ENCODE measurements at places on chromosomes 3 and 15. TPM values are rescaled to one million over a fixed set of nuclear protein-coding genes. Genes with fewer than 3 reads are reported as not detected.

GRCh38 chr15:41207687-41208448 is 22.7 kb downstream of the EXD1 start:
- DNase-seq = no peak

DNA sequence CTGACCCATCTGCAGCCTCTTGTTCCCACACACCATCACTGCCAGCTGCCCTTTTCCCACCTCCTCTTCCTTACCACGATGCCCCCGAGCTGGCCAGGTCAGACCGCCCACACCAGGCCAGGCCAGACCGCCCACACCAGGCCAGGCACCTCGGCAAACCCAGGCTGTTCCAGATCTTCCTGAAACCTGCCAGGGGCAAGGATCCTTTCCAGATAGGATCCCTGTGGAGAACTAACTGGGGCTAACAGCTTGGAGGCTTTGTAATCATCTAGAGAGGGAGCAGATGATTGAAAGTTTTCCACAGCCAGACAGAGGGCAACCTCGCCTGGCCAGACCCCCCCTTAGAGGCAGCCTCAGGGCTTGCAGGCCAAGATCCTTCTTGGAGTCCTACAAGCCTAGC is 287.3 kb upstream of the TLE3 start:
- DNase-seq = no peak

GRCh38 chr15:59558851-59559250 is 52.7 kb upstream of the GCNT3 start:
- DNase-seq = no peak

PYGO1 gene
- polyA plus RNA-seq = 14.8 TPM

- no peak for DNase-seq
Measured at GRCh38 chr3:120435621-120436020, 15.2 kb downstream of the FSTL1 start.

DNA sequence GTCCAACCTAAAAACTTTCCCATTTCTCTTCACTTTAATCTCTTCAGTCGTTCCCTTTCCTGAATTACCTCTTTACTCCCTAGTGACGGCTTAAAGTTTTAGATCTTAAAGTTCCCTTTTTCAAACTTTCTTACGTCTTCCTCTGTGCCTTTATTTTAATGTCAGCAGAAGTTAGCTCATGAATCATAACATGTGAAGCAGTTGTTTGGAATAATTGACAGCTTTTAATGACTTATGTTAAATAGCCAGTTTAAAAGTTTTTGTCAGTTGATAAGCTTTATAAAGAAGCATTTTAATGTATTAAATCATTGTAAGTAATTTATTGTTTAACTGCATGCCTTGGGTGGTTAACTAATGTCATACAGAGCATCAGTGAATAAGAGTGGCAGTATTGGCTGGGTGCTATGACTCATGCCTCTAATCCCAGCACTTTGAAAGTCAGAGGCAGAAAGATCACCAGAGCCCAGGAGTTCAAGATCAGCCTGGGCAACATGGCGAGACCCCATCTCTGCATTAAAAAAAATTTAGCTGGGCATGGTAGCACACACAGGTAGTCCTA is 33.9 kb downstream of the PIK3CA start:
- DNase-seq = no peak

- DNase-seq = no peak
Measured at GRCh38 chr3:145739926-145740325, 421.1 kb downstream of the PLOD2 start.

- DNase-seq = no peak
Measured at GRCh38 chr15:52180851-52181450, 10.2 kb downstream of the GNB5 start.

DNA sequence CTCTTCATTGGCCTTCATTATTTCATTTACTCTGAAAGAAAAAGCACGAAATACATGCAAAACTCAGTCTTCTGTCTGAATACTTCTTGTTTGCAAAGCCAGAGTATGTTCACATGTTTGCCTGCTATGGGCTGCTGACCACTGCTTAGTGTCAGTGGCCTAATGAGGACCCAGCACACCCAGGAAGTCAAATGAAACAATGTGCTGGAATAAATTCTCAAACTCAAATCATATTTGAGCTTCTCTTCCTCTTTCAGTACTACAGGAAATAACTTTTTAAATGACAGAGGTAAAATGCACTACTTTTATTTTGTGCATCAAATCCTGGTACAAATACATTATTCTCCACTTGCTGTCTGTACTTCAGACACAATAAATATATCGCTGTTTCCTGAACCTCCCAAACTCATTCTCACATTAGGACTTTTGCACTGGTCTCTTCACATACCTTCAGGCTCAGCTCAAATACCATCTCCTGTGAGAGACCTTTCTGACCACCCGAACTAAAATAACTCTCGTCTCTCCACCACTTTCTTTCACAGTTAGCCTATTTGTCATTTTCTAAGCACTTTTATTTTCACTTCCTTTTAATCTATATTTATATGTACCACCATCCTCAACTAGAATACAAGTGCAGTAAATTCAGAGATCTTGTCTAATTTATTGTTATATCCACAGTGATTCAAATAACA is 176.8 kb downstream of the TUSC7 start:
- no peak for DNase-seq

- no peak for DNase-seq
Measured at GRCh38 chr3:172856795-172857742, 106.5 kb downstream of the ECT2 start.

DNA sequence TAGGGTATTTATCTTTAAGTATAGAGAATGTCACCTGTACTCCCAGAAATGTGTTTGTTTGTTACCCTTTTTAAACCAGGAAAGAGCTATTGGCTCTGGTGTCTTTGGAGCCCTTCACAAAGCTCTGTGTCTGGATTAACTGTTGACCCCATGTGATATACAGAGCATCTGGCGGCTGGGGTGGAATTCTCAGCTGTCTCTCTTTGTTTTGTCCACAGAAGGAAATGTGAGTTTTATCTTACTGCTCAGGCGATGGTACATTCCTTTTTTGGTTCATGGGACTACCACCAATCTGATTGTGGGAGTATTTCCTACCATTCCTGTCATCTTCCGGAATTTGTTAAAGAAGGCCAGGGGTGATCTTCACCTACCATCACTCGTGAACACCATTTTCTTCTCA is 120.3 kb downstream of the AKAP13 start:
- no peak for DNase-seq

DNA sequence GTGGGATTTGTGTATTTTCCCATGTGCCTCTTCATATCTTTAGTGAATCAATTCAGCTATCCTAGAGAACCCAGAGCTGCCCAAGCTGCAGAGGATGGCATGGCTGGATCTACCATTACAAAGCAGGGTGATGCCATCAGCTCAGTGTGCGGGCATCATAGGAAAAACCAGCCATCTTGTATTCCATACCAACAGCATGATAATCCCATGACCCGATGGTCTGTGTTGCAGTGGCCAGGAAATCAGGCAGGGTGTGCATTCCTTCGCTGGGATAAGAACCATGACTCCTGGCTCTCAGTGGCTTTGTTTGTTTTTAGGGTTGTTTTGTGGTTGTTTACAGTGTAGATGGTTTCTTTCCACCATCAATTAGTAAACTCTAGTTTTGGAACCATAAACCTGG is 36.0 kb downstream of the ARHGAP31 start:
- DNase-seq = no peak

TMOD2 gene
- 4.0 TPM for polyA plus RNA-seq

DNA sequence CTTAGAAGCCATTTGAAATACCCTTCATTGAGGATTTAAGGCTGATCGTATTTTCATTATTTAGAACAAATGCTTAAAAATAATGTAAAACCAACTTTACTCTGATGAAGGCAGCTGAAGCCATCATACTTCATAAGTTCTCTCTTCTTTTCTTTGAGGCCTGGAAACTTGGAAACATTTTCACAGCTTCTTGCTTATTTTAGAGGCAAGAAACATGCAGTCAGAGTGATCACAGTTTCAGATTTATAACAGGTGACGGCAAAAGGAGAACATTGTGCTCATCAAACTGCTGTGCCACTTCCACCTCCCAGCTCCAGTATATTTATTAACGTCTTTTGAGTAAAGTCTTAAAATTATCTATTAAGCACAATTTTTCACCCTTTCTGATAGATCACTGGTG is 376.1 kb downstream of the PTPRG start:
- no peak for DNase-seq

SLC38A3 gene
- 6.8 TPM for polyA plus RNA-seq

- no peak for DNase-seq
Measured at GRCh38 chr3:196357905-196358304, 19.7 kb upstream of the TM4SF19 start.

GRCh38 chr3:148233403-148233802 is 464.3 kb upstream of the AGTR1 start:
- no peak for DNase-seq

DNA sequence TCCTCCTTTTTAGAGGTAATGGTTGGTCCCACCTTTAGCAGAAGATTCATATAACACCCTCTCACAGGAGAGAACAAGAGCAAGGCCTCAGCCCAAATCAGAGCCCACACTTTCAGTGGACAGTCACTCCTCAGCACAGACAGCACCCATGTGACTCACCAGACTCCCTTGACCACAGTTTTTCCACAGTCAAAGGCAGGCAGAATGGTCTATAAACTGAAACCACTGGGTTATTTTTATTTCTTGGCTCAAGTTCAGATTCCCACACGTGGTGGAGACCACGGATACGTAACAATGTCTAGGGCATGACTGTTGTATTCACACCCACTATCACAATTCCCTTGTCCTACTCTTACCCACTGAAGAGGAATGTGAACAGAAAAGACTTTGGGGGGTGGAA is 237.8 kb upstream of the UBE2E1 start:
- no peak for DNase-seq

DNA sequence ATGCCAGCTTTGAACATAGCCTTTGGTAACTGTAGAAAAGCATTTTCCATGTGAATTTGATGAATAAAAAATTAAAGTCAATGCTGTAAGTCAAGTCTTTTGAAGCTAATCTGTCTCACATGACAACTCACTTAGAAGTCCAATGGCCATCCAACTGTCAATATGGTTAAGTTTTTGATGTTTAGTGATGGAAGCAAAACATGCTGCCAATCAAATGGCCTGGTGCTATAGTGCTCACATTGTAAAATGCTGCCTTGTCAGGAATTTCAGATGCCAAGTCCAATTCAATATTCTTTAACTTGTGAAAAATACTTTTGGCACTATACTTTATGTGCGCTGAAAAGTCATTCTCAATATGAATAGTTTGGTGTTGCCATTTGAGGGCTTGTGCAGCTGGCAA is 1361.8 kb upstream of the ALCAM start:
- no peak for DNase-seq

GP5 gene
- polyA plus RNA-seq = 0.47 TPM

DNA sequence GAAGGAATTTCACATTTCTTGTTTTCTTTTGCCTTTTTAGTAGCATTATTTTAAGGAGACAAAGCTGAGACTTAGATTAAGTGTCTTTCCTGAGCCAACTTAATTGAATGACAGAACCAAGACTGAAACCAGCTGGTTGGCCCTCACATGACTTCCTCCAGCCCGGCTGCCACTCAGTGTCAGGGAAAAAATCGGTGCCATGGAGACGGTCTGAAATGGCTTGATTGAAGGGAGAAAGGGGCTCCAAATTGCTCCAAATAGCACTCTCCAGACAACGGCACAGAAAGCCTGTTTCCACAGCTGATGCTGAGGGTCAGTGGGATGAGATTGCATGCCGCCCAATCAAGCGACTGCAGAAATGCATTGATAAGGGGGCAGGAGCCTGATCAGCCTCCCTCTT is 475.2 kb upstream of the IL12A start:
- no peak for DNase-seq

SUCNR1 gene
- 7.6 TPM for polyA plus RNA-seq

- no peak for DNase-seq
Measured at GRCh38 chr3:187841560-187841959, 96.3 kb upstream of the BCL6 start.

RBMS3 gene
- polyA plus RNA-seq = 11.6 TPM

CLEC3B gene
- 20.9 TPM for polyA plus RNA-seq

- no peak for DNase-seq
Measured at GRCh38 chr3:196168808-196169391, 42.3 kb downstream of the ZDHHC19 start.

A4GNT gene
- 0.96 TPM for polyA plus RNA-seq

GRCh38 chr3:97823046-97824004 is 1.5 kb downstream of the CRYBG3 start:
- no peak for DNase-seq

- no peak for DNase-seq
Measured at GRCh38 chr3:115204475-115204874, 57.4 kb upstream of the ZBTB20 start.

GRCh38 chr15:83413054-83413719 is 34.0 kb upstream of the SH3GL3 start:
- DNase-seq = no peak

DNA sequence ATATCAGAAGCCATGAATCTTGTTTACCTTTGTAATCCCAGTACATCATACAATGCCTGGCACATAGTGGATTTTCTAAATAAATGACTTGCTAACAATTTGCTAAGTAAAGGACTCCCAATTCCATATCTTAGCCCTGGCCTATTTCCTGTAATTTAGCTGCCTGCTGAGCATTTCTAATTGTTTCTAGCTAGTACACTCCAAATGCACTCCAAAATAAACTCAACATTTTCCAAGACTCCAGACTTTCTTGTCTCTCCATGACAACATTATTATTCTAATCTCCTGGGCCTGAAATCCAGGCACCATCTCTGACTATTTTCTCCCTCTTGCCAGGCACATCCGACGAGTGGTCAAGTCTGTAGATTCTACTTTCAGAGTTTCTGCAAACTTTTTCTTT is 773.5 kb downstream of the SQOR start:
- DNase-seq = no peak

IL5RA gene
- 0.62 TPM for polyA plus RNA-seq

GRCh38 chr15:87209891-87210689 is 1046.4 kb downstream of the NTRK3 start:
- DNase-seq = no peak

- DNase-seq = no peak
Measured at GRCh38 chr3:71398157-71398836, 185.2 kb downstream of the FOXP1 start.

DNA sequence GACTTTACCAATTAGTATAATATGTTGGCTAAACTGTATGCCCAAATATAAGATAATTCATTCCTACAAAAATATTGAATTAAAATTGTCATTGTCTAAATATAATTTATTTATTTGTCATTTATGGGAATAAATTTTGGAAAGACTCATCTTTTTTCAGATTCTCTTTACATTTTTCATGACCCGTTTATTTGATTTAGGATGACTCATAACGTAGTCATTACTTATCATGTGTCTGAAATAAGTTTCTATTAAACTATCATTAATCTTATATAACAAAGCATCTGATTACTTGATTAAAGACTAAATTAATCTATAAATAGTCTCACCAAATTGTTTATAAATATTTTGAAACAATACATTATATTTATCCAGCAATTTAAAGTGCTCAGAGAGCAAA is 516.6 kb downstream of the CADM2 start:
- DNase-seq = no peak

UBA7 gene
- polyA plus RNA-seq = 37.4 TPM

DNA sequence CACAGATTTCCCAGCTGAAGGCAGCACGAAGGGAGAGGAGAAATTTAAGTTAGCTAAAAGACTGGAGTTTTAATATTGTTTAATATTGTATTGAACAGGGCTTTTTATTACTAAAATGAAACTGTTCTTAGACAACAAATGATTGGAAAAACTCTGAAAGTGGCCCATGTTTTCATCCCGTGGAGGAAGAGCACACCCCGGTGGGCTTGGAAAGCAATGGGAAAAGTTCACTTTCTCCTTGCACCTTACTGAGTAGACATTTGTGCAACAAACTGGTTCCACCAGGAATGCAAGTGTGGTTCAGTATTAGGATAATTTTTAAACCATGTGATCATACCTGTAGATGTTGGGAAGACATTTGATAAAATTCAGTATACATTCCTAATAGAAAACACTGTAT is 8.2 kb upstream of the ESYT3 start:
- no peak for DNase-seq

Data from right renal cortex interstitium (tissue), 3 donors.